RKO (cell line): ENCODE measurements at places on chromosomes 11 and 22.

DNA sequence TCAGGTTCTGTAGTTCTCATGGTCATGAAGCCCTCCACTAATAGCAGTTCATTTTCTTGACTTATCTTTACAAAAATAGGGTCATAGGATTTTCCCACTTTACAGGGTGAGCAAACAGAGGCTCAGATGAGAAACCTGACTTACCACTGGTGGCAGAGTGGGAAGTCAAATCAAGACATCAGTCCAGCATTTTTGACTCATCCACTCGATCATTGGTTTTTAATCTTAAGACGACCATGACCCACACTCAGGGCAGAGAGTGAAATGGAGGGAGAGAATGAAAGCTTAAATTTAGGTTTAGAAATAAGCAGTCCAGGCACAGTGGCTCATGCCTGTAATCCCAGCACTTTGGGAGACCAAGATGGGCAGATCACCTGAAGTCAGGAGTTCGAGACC is 42.1 kb downstream of the RTL6 start:
- DNase-seq: no peak

DNA sequence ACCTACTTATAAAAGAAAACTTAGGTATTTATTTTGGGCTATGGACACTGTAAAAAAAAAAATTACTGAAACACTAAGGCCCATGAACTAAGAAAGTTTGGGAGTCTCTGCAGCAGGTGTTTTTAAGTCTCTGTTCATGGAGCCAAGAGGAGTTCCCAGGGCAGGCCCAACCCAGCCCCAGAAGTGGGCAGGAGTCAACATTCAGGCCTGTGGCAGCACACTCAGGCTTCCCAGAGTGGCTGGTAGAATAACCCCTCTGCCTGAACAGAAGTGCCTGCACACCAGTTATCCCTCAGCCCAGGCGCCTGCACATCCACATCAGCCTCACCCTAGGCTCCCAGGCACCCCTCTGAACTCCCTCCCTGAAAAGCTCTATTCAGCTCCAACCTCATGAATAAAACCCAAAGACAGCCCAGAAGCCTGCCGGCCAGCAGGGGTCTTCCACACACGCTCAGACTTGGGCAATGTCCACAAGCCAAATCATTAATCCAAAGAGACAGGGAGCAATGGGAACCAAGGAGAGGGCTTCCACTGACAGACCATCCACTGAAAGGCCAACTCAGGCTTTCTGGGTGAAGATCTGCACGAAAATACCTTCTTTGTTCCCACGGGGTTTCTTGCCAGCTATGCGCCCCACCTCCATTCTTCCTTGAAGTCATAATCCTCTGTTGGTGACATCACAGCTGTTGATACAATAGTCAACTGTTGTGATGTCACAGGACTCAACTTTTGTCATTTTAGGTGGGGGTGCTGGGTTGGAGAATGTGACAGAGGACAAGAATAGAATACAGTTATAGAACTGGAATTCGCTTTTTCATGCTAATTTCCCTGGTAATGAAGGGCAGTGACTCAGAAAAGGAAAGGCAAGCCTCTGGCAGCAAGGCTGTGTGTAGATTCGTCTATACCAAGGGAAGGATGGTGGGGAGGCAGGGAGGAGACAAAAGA is 83.7 kb downstream of the RPL27A start:
- DNase-seq: no peak

DNA sequence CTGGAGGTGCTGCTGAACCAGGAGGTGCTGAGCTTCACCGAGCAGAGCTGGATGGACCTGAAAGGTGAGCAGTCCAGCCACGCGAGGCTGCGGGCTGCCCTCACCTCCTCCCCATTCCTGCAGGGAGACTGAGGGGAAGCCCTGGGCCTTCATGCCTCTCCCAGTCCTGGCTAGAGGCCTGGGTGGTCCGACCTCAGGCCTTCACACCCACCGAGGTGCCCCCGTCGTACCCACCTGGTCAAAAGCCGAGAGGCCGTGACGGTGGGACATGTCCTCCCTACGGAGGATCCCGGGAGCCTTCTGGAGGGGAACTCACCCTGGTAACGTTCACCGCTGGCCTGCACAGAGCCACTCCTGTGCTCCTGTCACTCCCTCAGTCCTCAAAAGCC is 5.1 kb downstream of the SUSD2 start:
- no peak for DNase-seq

- no peak for DNase-seq
Observed at GRCh38 chr11:42768576-42768975, 543.2 kb upstream of the API5 start.

GRCh38 chr11:28820296-28820989 is 712.3 kb downstream of the METTL15 start:
- no peak for DNase-seq

DNA sequence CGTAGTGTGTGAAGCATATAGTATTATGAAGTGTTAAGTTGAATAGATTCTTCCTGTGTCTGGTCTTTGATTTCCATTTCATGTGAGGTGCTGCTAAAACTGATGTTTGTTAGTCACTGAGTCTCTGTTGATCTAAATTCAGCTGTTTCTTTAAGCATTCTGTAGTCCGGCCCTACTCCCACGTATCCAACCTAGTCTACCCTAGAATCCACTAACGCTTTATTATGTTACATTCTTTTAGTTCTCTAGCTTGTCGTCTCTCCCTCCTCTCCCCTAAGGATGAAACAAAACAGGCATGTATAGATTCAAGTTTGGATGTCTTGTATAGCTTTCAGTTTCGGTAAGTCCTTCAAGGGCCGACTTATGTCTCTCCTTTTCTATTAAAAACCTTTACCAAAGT is 4.1 kb downstream of the WEE1 start:
- DNase-seq: peak; percentile 34

GRCh38 chr11:117814766-117815261 is 9.7 kb downstream of the FXYD2 start:
- no peak for DNase-seq

DNA sequence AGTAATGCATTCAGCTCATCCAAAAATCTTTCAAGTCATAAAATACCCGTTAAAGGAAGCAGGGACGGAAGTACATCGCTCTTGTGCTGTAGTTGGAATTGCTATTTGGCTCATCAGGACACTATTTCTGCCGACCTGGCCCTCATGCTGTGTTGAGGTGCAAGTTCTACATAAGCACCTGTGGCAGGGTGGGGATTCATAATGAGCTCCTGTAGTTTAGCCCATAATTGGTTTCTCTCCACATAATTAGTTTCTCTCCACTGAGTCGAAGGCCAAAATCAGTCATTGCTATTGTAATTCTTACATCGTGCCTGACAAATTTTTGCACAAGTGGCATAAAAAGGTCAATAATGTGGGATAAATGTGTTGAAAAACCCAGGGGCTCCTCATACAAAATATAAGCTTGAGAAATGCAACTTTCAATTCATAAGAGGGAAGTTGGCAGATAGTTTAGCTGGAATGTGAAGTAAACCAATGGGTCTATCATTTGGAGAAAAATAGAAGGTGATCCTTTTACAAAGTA is 14.9 kb upstream of the ISX start:
- DNase-seq: no peak

- DNase-seq: no peak
Observed at GRCh38 chr11:95231881-95232605, 1.0 kb upstream of the SESN3 start.

- DNase-seq: no peak
Observed at GRCh38 chr11:100182927-100183326, 504.2 kb upstream of the ARHGAP42 start.

- no peak for DNase-seq
Observed at GRCh38 chr11:74474316-74474715, 7.0 kb upstream of the KCNE3 start.

GRCh38 chr11:13287681-13288080 is 10.1 kb downstream of the BMAL1 start:
- DNase-seq: no peak

DNA sequence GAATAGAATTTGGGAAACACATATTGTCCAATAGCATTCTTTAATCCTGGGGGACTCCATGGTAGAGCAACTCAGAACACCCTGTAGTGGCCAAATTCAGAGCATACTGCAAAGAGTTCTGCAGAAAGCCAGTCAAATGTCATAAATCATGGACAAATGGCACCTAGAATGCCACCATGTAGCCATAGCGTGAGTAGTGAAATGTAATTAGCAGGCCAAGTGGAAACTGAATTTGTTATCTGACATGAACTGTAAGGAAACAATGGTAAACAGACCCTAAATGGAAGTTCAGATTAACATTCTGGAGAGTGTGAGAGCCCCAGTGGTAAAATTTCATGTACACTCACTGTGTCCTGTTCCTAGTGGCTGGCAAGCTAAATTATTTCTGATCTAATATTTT is 7.0 kb upstream of the PRSS23 start:
- DNase-seq: no peak

DNA sequence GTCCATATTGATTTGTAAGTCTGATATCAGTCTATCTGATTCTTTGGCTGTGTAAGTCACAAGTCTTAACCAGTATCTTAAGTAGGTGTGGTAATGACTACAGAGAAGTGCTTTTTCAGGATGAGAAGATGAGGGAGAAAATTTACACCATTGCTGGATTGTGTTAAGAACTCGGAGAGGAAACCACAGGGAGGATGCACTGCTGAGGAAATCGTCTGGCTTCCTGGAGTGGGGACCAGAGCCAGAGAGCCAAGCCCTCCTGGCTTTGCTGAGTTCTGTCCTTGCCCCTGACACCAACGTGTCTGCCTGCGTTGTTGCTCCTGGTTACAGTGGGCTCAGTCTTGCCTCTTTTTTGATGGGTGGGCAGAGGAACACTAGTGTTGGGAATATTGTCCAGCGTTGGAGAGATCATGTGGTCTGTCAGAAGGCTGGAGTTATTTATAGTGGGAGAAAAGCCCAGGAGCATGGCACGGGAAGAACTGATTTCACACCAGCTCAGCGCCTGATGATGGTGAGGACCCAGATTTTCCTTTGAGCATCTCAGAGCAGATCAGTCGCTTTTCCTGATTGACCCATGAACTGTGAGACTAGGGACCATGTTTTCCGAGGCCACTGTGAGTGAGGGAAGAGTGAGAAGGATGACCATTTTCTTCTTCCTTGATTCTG is 29.6 kb downstream of the MARK2 start:
- DNase-seq: no peak

DNA sequence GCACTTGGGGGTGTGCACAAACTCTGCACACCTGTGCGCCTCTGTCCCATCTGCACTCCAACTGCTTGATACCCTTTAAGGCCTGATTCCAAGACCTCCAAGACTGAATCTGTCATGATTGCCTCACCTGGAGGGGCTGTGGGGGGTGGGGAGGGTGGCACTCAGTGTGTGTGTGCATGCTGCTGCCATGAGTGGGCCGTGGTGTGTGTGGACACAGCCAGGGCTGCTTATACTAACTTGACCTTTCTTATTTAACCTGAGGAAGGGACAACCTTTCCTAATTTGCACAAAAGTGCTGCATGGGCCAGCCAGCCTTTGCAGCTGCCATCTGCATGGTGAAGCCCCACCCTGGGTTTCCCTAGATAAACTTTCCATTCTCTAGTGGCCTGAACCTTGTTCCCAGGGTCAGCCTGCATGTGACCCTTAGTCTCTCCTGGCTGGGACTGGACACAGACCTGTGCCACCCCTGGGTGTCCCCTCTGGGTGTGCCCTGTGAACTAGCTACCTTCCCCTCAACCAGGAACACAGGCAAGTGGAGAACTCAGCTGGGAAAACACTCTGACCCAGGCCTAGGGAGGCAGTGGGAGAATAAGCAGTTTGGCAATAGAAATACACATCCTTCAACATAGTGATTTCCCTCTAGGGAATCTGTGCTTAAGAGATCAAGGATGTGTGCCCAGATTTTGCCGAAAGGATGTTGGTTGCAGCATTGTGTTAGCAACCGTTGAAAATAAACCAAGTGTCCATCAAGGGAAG is 45.4 kb upstream of the DKK3 start:
- no peak for DNase-seq

- DNase-seq: no peak
Observed at GRCh38 chr11:66844496-66845142, 1.4 kb downstream of the RCE1 start.

GRCh38 chr22:36331306-36331911 is 56.4 kb downstream of the MYH9 start:
- DNase-seq: peak; percentile 89

- no peak for DNase-seq
Observed at GRCh38 chr22:24107661-24108060, 73.6 kb upstream of the SUSD2 start.

DNA sequence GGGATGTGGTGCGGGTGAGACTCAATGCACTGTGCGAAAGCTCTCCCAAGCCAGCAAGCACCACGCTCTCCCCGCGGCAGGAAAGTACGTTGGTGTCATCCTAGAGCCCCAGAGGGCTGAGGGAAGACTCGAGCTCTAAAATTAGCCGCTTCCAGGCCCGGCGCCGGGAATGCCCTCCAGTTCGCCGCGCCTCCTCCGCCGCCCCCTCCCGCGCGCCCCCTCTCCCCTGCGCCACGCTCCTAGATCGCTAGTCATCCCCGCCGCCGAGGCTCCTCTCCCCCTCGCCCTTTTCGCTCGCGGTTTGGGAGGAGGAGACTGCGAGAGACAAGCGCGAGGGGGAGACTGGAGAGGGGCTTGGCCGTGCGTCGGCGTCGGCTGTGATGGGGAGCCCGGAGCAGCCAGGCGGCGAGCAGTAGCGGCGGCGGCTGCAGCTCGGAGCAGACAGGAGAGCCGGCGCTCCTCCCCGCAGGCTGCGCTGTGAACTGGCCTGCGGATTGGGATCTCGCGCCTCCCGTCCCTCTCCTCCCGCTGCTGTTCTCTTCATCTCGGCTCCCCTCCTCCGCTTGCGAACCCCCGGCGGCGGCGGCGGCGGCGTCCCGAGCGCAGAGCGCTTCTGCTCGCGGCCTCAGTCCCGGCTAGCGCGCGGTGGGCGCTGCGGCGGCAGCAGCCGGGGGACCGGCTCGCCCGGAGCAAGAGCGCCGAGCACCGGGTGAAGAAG is at the start of gene FAT3:
Gene FAT3, plus strand, starts transcription at position 412 of the 718 bp plus-strand sequence. CDS start 127,295 bp downstream, outside the sequence.
- no peak for DNase-seq

- peak; percentile 60 for DNase-seq
Observed at GRCh38 chr11:95577716-95578460, 211.7 kb downstream of the FAM76B start.

DNA sequence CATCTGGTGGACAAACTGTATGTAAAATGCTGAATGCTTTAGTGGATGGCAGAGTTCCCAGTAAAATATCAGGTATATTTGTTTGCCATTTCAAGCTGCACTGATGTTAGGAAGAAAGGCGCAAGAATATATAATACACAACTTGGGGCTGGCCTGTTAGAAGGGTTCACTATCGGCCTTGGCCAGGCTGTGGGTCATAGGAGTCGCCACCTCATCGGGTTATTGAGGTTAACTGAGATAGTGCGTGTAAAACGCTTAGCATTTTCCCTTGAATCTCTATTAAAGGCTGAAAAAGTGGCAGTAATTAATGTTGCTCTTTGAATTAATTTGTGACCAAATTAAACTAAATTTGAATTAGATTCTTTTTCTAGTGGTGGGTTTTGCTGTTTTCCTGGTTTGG is 5.1 kb downstream of the FAM118A start:
- DNase-seq: no peak

GRCh38 chr22:38172832-38173640 is 8.6 kb downstream of the PLA2G6 start:
- no peak for DNase-seq

DNA sequence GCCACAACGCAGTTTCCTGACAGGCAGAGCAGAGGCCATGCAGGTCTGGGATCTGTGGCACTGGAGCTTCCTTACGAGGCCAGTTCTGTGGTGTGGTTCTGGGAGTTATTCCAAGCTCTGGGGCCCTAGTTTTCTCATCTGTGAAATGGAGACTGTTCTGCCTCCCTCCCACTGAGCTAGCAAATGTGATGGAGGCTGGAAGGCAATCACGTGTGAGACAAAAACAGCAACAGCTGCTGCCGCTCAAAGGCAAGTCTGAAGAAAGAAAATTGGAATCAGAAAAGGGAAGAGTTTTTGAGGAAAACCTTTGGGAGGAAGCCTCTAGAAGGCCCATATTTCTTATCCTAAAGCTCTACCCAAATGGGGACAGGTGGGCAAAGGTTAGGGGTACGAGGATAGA is 8.3 kb upstream of the RIC3 start:
- DNase-seq: no peak

GRCh38 chr11:132992838-132993631 is 539.3 kb downstream of the OPCML start:
- peak; percentile 5 for DNase-seq
